ENCODE measurements at places on chromosomes 5 and 9. TPM values are rescaled to one million over a fixed set of nuclear protein-coding genes. Genes with fewer than 3 reads are reported as not detected.

GRCh38 chr5:159855476-159856191, 60.6 kb upstream of the ADRA1B start:
- no peaks in the 10 kb centered on the region for H3K4me1 ChIP-seq
- no peaks in the 10 kb centered on the region for H3K36me3 ChIP-seq
- peaks cover 8% of the 10 kb centered on the region for H3K27me3 ChIP-seq
- no peak overlapping the region for H3K4me3 ChIP-seq

The CD72 gene
- 0.64 TPM for polyA plus RNA-seq

DNA sequence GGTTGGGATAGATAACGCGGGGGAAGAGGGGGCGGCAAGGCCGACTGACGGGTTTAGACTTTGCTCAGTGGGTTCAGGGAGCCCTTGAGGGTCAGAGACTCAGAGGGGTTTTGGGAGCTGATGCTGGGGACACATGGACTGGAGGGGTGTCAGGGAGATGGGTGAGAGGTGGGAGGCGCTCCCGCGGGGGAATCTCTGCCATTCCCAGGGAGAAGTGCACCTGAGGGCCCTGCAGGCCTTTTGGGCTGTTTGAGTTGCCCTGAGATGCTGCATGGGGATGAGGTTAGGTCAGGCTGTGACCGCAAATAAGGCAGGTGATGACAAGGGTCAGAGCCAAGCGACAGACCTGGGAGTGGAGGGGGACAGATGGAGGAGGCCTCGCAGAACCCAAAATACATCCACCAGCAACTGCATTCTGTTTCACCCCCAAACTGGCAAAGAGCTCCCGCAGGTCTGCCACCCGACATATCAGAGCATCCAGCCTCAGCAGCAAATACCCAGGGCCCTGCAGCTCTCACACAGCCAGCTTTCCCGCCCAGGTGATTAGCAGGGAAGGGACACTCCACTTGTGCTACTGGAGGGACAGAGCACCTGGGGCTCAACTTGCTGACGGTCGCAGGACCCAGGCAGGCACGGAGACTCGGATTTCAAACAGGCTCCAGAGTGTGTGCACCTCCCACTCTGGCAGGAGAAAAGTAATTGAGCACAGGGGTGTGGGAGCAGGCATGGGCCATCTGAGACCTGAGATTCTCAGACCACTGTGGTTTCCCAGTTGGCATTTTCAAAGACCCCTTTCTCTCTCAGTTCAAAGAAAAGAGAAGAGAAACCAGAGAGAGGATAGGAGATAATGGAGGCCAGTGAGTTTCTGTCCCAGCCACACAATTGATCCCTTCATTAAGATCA, 26.4 kb downstream of the TMOD1 start:
- no peaks in the 10 kb centered on the region for H3K36me3 ChIP-seq
- no peak overlapping the region for H3K4me3 ChIP-seq
- H3K27me3 ChIP-seq, result no peaks in the 10 kb centered on the region
- no peak for DNase-seq
- H3K4me1 ChIP-seq, result no peaks in the 10 kb centered on the region

DNA sequence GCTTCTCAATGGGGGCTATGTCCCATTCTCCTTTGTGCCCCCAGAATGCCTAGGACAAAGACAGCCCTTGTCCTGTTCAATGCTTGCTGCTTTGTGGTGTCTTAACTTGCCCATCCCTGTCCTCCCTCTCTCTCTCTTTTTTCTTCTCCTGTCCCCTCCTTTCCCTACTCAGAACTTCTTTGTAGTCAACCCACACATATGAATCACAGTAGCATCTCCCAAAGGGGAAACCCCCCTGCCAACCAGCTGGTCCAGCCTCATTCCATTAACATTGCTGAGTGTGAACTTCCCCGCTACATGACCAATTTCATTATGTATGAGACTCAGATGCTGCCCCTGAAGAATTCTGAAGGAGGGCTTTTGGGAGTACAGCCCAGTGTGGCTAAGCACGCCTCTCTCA, 408.3 kb downstream of the ENC1 start:
- peak; percentile 20 for DNase-seq
- no peak overlapping the region for H3K4me3 ChIP-seq
- no peaks in the 10 kb centered on the region for H3K27me3 ChIP-seq
- no peak overlapping the region for H3K27ac ChIP-seq

- peaks cover 7% of the 10 kb centered on the region for H3K4me1 ChIP-seq
- peak overlapping the region; percentile 57 for H3K27ac ChIP-seq
- no peak overlapping the region for H3K4me3 ChIP-seq
- no peaks in the 10 kb centered on the region for H3K27me3 ChIP-seq
These were observed 23.4 kb downstream of the ZNF462 start for GRCh38 chr9:106886111-106887046.

GRCh38 chr9:129454467-129455067, 166.3 kb downstream of the C9orf50 start:
- DNase-seq, result no peak
- no peaks in the 10 kb centered on the region for H3K36me3 ChIP-seq
- H3K27me3 ChIP-seq, result no peaks in the 10 kb centered on the region
- H3K4me1 ChIP-seq, result peaks cover 15% of the 10 kb centered on the region
- H3K27ac ChIP-seq, result no peak overlapping the region

GRCh38 chr5:44312374-44312773, 76.8 kb downstream of the FGF10 start:
- H3K4me1 ChIP-seq, result no peaks in the 10 kb centered on the region
- no peaks in the 10 kb centered on the region for H3K36me3 ChIP-seq
- peak; percentile 12 for DNase-seq

- H3K27ac ChIP-seq, result no peak overlapping the region
- H3K27me3 ChIP-seq, result peaks cover 2% of the 10 kb centered on the region
- no peaks in the 10 kb centered on the region for H3K36me3 ChIP-seq
- no peak overlapping the region for H3K4me3 ChIP-seq
- peak; percentile 33 for DNase-seq
- peaks cover under 1% of the 10 kb centered on the region for H3K4me1 ChIP-seq
These were observed 36.7 kb upstream of the FUBP3 start for GRCh38 chr9:130542457-130543228.

DNA sequence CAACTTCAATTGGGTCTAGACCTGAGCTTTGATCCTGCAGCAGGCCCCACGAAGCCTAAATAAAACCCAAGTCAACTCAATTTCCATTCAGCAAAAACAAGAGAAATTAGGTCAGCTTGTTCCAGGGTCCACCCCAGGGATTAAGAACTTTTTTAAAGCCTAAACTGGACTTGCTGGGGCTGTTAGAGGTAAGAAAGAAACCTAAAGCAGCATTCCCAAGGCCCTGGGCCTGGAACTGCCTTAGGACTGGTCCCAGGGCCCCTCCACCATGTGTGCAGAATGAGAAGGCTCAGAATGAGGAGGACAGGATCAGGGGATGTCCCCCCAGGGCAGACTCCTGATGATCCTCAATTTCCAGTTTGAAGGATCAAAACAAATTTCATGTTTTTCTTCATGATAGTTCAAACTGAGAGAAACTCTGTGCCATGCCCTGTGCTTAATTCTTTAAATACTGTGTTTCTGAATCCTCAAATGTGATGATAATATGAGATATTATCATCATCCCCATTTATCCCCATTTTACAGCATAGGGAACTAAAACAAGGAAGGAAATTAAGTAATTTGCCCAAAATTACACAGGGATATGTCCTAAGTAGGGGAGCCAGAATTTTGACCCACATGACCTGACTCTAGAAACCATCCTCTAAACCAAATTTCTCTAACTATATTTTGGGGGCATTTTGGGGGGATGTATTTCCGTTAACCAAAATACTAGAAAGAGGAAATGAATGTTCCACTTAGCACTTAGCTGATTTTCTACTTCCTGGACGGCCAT, 64.5 kb downstream of the DENND1A start:
- no peaks in the 10 kb centered on the region for H3K27me3 ChIP-seq
- H3K36me3 ChIP-seq, result no peaks in the 10 kb centered on the region

DNA sequence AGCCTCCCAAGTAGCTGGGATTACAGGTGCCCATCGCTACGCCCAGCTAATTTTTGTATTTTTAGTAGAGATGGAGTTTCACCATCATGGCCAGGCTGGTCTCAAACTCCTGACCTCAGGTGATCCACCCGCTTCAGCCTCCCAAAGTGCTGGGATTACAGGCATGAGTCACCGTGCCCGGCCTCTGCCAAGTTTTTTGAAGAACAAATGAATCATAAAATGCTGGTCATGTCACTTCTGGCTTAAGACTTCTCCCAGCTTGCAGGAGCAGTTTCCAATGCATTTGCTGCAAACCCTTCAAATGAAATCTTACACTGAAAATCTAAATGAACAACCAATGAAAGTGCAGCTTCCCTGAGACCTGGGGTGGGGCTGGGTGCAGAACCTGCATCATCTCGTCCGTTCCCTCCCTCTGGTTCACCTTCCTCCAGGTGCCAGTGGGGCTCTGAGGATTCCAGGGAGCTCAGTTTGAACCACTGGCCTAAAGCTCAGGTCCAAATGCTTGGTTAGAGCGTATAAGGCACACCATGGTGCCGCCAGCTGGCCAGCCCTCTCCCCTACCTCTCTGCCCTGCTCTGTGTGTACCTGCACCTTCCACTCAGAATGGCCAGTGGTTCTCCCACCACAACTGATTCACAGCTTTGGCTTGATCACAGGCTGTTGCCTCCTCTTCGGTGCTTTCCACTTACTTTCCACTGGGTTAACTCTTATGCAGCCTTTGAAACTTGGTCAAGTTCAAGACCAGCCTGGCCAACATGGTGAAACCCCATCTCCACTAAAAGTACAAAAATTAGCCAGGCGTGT, 39.8 kb upstream of the FUBP3 start:
- H3K4me3 ChIP-seq, result no peak overlapping the region
- H3K27me3 ChIP-seq, result peaks cover 2% of the 10 kb centered on the region
- peaks cover 4% of the 10 kb centered on the region for H3K4me1 ChIP-seq
- H3K27ac ChIP-seq, result no peak overlapping the region
- peak; percentile 67 for DNase-seq

The CTNND2 gene
- polyA plus RNA-seq, result not detected

The NUTM2F gene
- not detected for polyA plus RNA-seq

GRCh38 chr9:20242510-20243189, 379.6 kb downstream of the MLLT3 start:
- H3K27me3 ChIP-seq, result peaks cover 4% of the 10 kb centered on the region
- no peaks in the 10 kb centered on the region for H3K36me3 ChIP-seq
- no peak for DNase-seq
- no peaks in the 10 kb centered on the region for H3K4me1 ChIP-seq
- H3K27ac ChIP-seq, result no peak overlapping the region

DNA sequence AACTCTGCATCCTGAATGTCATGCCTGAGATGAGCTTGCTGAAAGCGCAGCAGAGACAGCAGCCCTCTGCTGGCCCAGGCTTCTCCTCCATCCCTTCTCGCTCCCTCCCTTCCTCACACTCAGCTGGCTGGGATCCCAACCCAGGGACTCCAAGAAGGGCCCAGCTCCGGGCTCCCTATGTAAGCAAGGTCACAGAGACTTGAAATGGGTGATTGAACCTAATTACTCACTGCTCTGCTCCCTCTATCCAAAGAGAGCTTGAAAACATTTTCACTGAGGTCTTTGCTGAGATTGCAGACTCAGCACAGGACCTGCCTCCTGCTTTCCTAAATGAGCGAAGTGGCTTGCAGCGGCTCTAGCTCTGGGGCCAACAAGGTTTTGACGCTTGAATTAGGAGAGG, 42.8 kb downstream of the RAPGEF1 start:
- H3K4me1 ChIP-seq, result peaks cover 10% of the 10 kb centered on the region
- no peaks in the 10 kb centered on the region for H3K36me3 ChIP-seq
- no peak overlapping the region for H3K4me3 ChIP-seq
- no peak overlapping the region for H3K27ac ChIP-seq
- peak; percentile 89 for DNase-seq

DNA sequence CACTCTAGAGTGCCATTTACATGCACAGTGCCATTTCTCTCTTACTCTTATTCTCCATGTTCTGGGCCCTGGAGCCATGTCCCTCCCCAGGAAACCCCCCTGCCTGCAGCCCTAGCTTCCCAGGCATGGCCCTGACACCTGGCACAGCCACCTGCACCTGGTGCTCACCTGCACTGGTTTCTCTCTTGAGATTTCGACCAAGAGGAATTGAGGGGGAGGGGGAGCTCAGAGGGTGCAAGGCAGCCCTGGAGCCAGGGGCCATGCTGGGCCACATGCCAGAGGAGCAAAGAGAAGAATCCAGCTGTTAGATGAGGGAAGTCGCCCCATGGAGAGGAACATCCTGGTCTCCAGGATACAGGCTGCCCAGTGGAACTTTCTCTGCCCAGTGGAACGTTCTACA, 65.0 kb upstream of the RAPGEF1 start:
- H3K4me3 ChIP-seq, result no peak overlapping the region
- H3K27me3 ChIP-seq, result peaks cover 17% of the 10 kb centered on the region
- DNase-seq, result no peak
- no peaks in the 10 kb centered on the region for H3K4me1 ChIP-seq
- no peak overlapping the region for H3K27ac ChIP-seq

DNA sequence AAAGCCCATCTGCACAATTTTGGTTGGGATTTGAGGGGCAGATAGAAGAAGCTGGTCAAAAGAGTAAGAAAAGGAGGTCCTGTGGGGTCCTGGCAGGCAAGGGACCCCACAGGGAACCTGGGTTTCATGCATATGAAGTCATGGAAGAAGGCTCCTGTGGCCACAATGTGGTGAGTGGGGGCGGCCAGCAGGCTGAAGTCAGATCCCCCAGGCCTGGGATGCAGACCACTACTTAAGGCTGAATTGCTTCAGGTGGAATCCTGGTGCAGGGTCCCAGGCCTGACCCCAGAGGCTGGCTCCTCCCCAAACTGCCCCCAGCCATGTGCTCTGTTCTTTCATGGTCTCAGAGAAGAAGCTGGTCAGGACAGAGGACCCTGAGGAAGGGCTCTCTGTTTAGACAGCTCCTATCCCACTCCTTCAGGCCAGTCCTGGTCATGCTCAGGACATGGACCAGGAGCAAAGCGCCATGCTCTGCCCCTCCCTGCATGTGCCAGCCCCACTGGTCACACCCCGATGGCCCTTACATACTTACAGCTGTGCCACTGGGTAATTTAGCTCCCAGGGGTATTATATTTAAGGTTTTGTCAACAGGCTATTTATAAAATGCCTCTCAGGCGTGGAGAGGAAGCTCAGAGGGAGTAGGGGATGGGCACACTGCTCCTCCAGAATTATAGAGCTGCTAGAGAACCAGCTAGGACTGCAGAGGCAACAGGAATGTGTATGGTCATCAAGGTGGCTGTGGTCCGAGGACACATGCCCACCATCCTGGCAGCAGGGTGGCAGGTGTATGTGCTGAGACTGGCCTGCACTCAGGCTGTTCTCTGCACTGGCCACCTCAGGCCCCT, 33.4 kb downstream of the C5orf15 start:
- DNase-seq, result no peak
- no peak overlapping the region for H3K27ac ChIP-seq
- no peaks in the 10 kb centered on the region for H3K4me1 ChIP-seq
- H3K36me3 ChIP-seq, result no peaks in the 10 kb centered on the region

DNA sequence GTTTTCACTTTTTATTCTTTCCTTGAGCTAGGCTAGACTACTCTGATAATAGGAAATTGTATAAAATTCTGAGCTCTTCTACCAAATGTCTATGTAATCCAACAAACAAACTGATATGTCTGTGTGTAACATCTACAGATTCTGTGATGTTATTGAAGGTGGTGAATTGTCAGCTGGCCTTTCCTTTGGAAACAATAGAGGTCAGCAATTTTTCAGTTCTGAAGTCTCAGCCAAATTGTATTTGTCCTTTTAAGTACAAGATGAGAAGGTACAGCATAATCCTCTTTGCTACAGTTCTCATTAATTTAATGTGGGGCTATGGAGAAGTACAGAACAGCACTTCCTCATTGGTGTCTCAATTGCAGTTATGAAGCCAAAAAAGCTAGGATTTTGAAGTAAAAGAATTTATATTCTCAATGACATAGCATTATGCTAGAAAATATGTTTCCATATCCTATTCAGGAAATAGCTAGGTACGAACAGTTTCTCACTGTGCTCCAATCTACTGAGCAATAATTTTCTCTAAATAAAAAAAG, 198.0 kb downstream of the HINT1 start:
- DNase-seq, result no peak
- no peaks in the 10 kb centered on the region for H3K36me3 ChIP-seq
- no peak overlapping the region for H3K27ac ChIP-seq

GRCh38 chr9:63816751-63817621, 1468.0 kb downstream of the FOXD4L5 start:
- peaks cover 8% of the 10 kb centered on the region for H3K27me3 ChIP-seq
- DNase-seq, result peak; percentile 88
- H3K4me3 ChIP-seq, result peak overlapping the region; percentile 64
- no peaks in the 10 kb centered on the region for H3K36me3 ChIP-seq
